T-helper 2 cell (primary cell): ENCODE measurements at places on chromosomes 4 and X.

DNA sequence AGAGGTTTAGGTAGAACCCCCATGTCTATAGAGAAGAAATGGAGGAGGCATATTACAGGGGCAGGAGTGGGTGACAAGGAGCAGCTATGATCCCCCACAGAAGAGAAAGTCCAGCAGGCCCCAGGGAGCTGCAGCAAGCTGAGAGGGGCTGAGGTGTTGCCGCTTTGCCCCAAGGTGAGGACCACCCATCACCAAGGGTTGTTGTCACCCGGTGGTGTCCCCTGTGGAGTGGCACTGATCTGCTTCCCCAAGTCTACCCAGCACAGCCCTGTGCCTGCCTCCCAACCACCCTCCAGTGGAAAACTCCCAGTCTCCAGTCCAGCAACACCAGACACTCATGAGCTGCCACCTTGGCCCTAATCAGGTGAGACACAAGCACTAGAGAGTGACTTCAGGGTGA is 149.3 kb upstream of the NOCT start:
- no peak for DNase-seq

DNA sequence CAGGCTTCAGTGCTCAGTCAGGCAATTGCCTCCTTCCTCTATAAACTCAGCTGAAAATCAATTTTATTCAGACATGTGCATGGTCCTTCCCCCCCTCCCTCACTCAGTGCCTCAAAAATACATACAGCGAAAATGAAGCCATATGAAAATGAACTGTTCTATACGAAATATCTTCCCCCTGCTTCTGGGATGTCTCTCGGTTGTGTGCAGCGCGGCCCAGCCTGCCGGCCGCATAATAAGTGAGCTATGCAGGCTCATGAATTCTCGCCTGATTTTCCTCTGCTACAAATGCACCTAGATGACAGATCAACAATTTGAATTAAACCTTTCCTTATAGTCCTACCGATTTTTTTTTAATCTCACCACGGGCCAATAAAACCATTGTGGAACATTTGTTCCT is 252.9 kb downstream of the CRLF2 start:
- no peak for DNase-seq

DNA sequence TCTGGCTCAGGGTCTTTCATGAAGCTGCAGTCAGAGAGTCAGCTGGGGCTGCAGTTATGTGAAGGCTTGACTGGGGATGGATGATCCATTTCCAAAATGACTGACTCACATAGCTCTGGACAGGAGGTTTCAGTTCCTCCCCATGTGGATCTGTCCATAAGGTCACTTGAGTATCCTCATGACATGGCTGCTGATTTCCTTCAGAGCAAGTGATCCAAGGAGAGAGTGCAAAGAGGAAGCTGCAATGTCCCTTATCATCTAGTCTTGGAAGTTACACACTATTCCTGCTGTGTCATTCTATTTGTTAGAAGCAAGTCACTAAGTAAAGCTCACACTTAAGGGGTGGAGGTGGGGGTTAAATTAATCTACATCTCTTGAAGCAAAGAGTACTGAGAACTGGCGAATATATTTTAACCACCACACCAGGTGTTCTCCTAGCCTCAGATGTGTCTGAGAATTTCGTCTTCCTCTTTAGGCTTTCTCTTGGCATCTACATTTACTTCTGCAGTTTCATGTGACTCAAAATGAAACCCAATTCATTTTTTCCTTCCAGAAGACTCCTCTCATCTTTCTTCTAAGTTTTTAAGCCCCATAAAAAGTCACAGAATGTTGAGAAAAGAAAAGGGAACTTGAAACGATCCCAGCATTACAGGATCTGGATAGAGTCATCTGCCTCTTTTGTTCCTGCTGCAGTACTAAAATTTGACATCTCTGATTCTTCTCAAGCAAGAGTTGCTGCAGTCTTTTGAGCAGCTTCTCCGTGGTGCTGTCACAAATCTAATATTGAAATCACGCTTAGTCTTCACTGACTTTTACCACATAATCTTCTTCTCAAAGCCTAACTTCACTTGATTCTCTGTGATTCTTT is 3.8 kb upstream of the GRPR start:
- no peak for DNase-seq

DNA sequence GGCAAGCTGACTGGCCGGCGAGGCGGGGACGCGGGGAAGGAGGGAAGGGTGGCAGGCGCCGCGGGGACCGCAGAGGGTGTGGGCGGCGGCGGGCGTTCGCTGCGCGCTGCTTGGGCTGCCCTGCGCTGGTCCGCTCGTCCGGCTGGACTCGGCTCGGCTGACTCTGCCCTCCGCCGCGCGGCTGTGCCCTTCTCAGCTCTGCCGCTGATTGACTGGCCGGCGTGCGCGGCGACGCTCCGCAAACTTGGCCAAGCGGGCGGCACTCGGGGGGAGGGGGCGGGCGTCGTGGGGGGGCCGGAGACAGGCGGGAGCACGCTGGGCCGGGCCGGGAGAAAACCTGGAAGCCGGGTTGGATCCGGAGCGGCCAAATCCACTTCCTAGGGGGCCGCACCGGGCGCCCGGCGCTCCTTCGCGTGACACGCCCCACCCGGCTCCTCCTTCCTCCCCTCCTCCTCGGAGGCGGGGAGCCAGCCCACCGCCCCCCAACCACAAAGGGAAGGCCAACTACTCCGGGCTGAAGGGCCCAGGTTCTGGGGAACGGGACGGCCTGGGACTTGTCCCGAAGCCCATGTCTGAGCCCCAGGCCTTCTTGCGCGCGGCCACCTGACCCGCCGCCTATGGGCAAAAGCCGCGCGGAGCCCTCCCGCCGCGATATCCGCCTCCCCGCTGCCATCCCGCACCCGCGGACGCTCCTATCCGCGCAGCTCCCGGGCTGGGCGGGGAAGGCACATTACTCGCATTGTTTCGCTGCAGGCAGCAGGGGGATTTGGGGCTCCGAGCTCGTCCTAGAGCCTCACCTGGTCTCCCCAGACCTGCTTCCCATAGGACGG is at the start of gene GPC4:
Gene GPC4 (minus strand): TSS at position 214 of the 830 bp plus-strand sequence. CDS start 524 bp downstream, outside the sequence.
- DNase-seq: no peak

DNA sequence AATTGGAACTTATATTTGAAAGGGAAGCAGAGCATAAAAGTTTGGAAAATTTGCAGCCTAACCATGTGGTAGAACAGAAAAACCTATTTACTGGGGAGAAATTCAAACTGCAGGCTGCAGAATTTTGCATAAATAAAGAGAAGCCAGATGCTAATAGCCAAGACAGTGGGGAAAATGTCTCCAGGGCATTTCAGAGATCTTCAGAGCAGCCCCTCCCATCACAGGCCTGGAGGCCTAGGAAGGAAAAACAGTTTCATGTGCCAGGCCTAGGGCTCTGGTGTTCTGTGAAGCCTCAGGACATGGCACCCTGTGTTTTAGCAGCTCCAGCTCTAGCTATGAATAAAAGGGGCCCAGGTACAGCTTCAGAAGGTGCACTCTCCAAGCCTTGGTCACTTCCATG is 648.7 kb upstream of the FRG1 start:
- DNase-seq: no peak

DNA sequence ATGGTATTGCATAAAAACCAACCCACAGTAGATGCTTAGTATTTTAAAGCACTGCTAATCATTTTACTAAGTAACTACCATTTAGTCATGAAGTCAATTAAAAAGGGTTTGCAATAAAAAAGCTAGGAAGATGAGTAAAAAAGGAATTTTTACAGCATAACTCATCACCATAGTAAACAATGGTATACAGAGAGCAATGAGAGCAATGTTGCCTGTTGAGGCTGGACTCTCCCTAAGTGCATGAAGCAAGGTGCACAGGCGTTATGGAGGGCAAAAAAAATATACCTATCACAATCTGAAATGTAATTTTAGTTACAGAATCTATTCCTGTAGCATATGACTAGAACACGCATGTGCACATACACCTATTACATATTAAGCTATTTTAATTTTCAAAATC is 129.6 kb upstream of the BMP3 start:
- no peak for DNase-seq

DNA sequence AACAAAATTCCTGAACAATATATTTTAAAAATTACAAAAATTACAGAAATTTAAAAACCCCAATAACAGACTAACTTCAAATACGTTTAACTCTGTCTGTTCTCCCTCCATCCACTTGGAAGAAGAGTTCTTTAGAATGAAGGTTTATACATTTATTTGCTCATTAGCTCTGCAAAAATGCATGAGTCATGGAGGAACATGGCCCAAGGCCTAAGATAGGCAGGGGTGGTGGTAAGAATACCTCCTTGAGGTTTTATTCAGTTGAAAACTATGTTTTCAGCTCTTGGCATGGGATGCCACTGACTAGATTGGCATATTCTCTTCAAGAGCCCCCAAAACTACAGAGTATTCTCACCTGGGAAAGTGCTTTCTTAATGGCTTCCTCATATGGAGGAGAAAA is 8.8 kb upstream of the LRRC66 start:
- no peak for DNase-seq

- no peak for DNase-seq
These were observed 42.2 kb downstream of the METTL14 start for GRCh38 chr4:118727360-118727759.

GRCh38 chrX:120672841-120673530 is 43.1 kb upstream of the C1GALT1C1 start:
- DNase-seq: no peak

- no peak for DNase-seq
These were observed 1138.1 kb downstream of the ARAP2 start for GRCh38 chr4:35106091-35106734.

- DNase-seq: no peak
These were observed 172.2 kb downstream of the HHIP start for GRCh38 chr4:144818136-144818535.

DNA sequence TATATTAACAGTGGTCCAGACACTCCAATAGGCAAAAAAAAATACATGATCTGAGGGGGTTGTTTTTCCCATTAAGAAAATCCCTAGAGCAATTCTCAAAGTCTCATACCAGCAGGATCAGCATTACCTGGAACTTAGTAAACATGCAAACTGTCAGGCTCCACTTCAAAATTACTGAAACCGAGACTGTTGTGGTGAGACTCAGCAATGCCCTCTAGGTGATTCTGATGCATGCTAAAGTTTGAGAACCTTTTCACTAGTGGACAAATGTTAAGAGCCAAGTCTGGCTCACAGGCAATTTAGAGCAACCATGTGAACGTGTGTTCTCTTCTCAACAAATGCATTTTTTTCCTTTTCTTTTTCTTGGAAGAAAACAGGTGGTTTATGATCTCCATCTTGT is 30.2 kb downstream of the NEK1 start:
- DNase-seq: no peak

DNA sequence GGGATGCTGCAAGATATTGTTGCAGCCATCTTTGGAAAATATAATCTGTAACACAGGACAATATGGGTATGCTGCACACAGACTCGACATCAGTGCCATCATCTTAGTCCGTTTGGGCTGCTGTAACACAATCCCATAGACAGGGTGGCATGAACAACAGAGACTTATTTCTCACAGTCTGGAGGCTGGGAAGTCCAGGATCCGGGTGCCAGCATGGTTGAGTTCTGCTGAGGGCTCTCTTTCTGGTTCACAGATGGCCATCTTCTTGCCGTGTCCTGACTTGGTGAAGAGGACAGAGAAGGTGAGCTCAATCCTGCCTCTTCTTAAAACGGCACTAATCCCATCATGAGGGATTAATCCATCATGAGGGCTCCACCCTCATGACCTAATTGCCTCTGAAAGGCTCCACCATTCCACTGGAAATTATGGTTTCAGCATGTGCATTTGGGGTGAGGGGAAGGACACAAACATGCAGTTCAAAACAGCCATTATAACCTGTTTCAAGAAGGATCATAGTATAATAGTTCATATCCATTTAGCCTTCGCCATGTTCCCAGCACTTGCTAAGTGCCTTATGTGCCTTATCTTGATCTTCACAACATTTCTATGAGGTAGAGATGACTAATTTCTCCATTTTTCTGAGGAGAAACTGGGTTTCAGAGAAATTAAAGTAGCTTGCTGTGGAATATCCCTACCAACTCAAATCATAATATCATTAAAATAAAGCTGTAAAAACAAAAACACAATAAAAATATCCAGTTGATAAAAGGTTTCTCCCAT is 27.9 kb upstream of the SPP1 start:
- DNase-seq: no peak

DNA sequence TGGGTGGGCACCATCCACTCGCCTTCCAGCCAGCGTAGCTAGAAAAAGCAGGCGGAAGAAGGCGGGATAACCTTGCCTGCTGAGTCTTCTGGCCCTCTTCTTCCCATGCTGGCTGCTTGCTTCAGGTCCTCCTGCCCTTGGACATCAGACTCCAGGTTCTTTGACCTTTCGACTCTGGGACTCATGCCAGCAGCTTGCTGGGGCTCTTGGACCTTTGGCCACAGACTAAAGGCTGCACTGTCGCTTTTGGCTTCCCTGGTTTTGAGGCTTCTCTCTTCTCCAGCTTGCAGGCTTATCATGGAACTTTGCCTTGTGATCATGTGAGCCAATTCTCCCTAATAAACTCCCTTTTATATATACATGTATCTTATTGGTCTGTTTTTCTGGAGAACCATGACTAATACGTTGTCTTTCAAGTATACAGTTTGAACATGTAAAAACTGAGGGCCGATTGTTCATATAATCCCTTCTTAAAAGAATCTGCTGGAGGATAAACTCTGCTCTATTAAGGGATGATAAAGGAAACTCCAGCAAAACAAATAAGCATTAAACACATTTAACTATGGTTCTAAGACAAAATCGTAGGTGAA is 116.6 kb upstream of the LCORL start:
- no peak for DNase-seq

- DNase-seq: no peak
These were observed 340.2 kb upstream of the DKK2 start for GRCh38 chr4:107376293-107376692.

- no peak for DNase-seq
These were observed 203.8 kb downstream of the AASDH start for GRCh38 chr4:56183344-56183959.

DNA sequence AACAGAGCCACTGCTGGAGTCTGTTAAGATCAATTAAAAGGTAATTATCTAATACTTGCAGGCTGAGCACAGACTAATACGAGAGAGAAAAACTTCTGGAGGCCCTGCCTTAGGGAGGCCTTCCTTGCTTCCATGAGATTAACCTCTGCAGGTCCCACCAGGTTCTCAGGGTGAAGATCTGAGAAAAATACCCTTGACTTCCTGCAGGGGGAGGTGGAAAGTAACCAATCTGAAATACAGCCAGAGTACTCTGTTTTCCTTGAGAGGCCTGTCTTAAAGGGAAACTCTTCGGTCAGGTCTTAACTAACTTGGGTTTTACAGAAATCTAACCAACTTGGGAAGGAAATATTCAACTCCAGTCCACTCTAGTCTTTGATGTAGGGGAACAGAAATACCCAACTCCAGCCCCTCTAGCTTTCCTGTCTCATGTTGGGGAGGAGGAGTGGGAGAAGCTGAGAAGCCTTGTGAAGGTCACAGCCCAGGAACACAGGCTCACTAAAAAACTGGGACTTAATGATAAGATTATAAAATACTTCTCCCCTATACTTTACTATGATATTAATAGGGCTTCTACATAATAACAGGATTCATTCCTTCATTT is 77.1 kb downstream of the TBCK start:
- no peak for DNase-seq
